RWPE2 (cell line): ENCODE measurements at places on chromosomes 13 and 19.

DNA sequence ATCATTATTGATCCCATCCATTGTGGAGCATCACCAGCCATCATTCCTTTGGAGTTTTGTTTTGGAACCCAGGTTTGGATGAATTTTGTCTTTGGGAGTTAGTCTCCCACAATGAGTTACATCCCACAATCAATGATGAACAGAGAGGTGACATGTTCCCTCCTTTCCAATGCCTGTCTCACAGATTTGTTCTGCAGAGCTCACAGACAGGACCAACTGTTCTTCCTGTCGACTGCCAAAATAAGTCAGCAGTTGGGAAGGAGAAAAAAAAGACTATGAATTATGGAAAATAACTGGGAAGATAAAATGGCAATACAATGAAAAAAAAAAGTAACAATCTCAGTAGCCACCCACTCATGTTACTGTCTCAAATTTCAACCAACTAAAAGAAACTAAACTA is 489.1 kb downstream of the MYO16 start:
- DNase-seq, result no peak

GRCh38 chr13:40192452-40192851 is 474.0 kb downstream of the FOXO1 start:
- no peak for DNase-seq

DNA sequence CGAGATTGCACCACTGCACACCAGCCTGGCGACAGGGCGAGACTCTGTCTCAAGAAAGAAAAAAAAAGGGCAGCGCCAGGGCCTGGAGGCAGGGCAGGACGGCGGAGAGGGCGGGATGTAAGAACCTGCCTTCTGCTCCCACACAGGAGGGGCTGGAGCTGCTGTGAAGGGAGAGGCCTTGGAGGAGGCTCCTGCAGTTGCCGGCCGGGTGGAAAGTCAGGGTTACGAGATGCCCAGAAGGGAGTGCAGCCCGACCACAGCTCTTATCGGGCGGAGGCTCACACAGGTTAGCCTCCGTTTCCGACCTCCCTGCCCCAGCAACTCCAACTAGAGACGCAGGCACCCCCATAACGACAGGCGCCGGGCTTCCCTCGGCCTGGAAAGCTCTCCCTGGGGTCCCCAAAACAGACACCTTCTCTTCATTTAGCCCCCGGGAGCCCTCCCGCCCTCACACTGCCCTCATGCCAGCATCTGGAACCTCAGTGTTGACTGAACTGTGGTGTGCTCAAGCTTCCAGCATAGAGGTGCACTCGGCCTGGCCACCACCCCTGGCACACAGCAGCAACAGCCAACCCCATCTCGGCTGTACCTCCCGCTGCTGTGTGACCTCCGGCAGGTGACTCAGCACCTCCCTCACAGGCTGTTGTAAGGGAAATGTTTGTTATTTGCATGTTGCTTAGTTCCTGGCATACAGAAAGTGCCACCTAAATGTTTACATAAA is 1.4 kb downstream of the PLPP2 start:
- DNase-seq, result peak; percentile 77

DNA sequence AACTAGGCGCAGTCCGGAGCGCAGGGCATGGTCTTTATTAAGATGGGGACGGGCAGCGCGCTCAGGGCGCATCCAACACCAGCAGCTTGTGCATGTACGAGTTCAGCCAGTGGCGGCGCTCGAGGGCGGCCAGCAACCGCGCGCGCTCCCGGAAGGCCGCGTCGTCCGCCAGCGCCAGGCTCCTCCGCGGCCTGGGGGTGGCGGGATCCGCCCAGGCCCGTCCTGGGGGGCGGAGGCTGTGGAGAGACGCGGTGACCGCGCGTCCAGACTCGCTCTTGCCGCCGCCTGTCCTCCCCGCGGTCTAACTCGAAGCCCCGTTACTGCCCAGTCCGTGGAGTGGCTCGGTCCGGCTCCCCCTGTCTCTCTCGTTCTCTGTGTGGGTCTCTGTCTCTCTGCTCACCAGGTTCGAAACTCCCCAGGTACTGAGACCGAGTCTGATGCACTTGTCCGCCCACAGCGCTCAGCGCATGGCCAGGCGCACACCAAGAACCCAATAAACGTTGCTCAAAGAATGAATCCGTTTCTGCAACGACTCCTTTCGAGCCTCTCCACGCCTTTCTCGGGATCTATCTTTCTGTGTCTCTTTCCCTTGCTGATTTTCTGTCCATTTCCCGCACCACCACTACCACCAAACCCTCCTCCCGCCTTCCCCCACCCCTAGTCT is 702 bp downstream of the PTH2 start:
- no peak for DNase-seq

DNA sequence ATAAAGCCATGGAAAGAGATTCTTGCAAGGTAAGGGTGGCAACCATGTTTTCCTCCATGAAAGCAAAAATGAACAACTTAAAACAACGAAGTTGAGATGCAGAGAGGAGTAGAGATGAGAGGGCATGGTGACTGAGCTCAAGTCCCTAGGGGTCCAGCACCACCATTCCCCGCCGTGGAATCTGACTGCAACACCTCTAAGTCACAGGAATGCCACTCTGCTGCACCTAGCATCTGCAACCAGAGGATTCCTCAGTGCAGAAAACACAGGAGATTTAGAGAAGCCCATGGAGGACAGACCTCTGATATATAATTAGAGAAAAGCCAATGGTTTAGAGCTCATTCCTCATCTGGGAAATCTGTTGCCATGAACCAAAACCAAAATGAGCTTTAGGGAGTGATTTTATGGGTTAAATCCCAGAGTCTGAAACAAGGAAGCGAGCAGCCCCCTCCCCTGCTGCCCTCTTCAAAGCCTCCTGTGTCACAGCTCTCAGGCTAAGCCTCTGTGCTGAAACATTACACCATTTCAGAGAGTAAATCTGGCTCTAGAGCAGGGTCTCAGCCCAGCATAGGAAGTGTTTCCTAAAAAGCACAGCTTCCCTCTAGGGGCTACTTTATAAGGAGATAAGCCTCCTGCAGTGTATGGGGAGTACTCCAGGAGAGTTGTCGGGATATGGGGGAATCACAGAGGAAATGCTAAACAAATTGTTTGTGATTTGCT is 1043.6 kb downstream of the UQCRFS1 start:
- no peak for DNase-seq

DNA sequence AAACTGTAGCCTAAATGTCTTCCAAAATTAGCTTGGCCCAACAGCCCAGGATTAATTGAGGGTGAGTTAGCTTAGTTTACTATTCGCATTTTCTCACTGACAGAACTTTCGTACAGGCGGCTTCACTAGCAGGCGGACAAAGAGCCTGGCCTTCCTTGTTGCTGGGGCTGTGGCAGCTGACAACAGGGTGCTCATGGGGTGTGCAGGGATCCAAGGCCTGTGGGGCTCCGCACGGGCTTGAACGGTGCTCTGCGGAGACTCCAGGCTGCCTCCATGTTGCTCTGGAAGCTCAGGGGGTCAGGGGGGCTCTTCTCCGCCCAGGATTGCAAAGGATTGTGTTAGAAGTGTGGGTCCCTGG is 36.3 kb upstream of the DPRX start:
- DNase-seq, result no peak

GRCh38 chr13:72763411-72763810 is 18.3 kb downstream of the DIS3 start:
- no peak for DNase-seq

- peak; percentile 93 for DNase-seq
Measured at GRCh38 chr19:42283188-42284065, 14.4 kb downstream of the CIC start.

DNA sequence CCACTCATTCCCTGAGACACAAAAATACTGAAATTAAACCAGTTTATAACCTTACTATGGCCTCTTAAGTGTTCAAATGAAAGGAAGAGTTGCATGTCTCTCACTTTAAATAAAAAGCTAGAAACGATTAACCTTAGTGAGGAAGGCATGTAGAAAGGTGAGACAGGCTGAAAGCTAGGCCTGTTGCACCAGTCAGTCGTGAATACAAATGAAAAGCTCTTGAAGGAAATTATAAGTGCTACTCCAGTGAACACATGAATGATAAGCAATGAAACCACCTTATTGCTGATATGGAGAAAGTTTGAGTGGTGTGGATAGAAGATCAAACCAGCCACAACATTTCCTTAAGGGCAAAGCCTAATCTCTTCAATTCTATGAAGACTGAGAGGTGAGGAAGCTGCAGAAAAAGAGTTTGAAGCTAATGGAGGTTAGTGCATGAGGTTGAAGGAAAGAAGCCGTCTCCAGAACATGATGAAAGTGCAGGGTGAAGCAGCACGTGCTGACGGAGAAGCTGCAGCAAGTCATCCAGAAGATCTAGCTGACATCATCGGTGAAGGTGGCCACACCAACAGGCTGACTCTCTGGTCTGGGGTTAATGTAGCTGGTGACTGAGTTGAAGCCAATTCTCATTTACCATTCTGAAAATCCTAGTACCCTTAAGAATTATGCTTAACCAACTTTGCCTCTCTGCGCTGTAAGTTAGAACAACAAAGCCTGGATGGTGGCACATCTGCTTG is 94.5 kb upstream of the TEX29 start:
- no peak for DNase-seq

- no peak for DNase-seq
Measured at GRCh38 chr13:113765564-113765910, 6.5 kb downstream of the TMEM255B start.

- DNase-seq, result no peak
Measured at GRCh38 chr19:54186934-54187381, 2.4 kb downstream of the MBOAT7 start.

- no peak for DNase-seq
Measured at GRCh38 chr13:36242761-36243160, 28.4 kb upstream of the SOHLH2 start.

DNA sequence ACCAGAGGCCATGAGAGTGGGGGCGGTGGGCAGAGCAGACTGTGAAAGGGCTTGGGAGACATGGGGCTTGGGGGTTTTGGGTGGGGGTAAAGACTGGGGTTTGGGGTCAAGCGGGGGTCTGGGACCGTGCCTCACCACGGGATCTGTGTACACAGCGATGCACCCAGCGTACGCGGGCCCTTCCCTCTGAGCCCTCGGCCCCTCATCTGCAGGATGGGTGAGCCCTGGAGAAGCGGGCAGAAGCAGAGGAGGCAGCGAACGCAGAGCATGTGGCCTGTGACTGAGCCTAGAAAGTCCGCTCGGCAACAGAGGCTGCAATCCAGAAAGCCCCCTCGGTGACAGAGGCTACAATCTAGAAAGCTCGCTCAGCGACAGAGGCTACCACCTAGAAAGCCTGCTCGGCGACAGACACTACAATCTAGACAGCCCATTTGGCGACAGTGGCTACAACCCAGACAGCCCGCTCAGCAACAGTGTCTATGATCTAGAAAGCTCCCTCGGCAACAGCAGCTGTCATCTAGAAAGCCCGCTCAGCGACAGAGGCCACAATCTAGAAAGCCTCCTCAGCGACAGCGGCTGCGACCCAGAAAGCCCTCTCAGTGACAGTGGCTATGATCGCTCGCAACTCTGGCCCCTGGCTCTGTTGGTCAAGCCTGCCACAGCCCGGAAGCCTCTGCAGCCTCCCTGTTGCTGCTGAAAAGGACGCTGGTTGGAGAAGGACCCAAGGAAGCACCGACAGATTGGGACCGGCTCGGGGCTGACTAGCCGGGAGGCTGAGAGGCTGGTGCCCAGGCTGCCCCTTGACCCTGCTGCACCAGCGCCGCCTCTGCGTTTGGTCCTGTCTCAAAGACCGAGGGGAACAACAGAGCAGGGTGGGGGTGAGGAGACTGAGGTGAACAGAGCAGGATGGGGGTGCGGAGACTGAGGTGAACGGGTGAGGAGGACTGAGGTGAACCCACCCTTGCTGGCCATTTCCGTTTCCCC is 68.6 kb downstream of the SPACA7 start:
- DNase-seq, result no peak

DNA sequence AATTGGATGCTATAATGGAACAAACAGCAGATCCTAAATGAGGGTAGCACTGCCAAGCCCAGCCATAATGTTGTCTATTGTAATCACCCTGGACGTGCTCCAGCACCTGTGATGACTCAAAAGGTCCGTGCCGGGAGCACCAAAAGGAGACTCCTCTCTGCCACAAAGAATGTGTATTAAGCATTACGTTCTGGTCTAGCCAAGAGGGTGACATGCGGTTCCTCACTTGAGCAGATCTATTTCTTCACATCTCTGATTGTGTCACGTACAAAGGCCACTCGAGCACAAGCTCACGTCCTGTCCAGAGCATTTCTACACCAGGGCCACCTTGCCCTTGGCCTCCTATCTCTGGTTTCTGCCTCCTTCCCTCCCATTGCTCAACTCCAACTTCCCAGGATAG is 219.9 kb upstream of the IRS2 start:
- peak; percentile 76 for DNase-seq

DNA sequence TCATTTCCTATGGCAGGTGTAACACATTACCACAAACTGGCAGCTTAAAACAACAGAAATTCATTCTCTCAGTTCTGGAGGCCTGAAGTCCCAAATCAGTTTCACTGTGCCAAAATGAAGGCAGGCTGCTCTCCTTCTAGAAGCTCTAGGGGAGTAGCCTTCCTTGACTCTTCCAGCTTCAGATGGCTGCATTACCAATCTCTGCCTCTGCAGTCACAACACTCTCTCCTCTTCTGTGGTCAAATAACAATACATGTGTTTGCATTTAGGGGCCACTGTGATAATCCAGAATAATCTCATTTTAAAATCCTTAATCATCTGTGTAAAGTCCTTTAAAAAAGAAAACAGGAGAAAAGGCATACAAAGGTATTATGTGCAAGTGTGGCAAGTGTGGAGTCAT is 7.8 kb downstream of the DIAPH3 start:
- no peak for DNase-seq
